Thymus (tissue), 14 donors: ENCODE measurements at places on chromosomes 1 and 21. TPM values are rescaled to one million over a fixed set of nuclear protein-coding genes. Genes with fewer than 3 reads are reported as not detected.

GRCh38 chr21:39489380-39489924, 37.7 kb downstream of the SH3BGR start:
- DNase-seq: no peak

GRCh38 chr1:243234978-243235647, 20.0 kb downstream of the CEP170 start:
- DNase-seq: no peak

DNA sequence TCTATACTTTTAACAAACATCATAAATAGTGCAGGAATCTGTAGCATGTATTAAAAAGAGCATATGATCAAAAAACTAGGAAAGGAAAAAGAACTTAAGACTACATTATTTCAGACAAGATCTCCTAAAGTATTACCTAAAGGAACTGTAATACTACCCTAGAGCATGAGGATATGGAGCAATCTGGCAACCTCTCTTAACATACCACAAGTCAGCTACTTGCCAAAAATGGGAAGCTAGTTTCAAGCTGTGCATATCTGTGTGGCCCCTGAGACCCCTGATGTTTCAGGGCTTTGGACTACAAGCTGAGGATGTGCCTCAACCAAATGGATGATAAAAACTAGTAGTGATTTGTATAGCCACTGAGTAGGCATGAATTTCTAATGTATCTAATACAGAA, 525.6 kb downstream of the PTBP2 start:
- DNase-seq: no peak

GRCh38 chr1:213979751-213980586, 7.8 kb upstream of the PROX1 start:
- DNase-seq: no peak

OR2L13 gene
- 0.05 TPM for total RNA-seq

S100A7A gene
- total RNA-seq: not detected

SPRR1A gene
- total RNA-seq: not detected

RBM11 gene
- total RNA-seq: 0.90 TPM

BATF3 gene
- total RNA-seq: 21.6 TPM
